CD8-positive, alpha-beta memory T cell (primary cell): ENCODE measurements at places on chromosomes 11 and 22.

- DNase-seq, result no peak
Measured at GRCh38 chr11:27040302-27041115, at the start of gene BBOX1. Gene BBOX1 (plus strand): TSS chr11:27040815. CDS start chr11:27055431, 14,616 bp downstream.

- DNase-seq, result no peak
Measured at GRCh38 chr11:71240865-71241691, 11.3 kb downstream of the SHANK2 start.

- DNase-seq, result no peak
Measured at GRCh38 chr11:45543808-45544422, 121.5 kb downstream of the CHST1 start.

- no peak for DNase-seq
Measured at GRCh38 chr22:46363611-46364321, 28.3 kb downstream of the TRMU start.

DNA sequence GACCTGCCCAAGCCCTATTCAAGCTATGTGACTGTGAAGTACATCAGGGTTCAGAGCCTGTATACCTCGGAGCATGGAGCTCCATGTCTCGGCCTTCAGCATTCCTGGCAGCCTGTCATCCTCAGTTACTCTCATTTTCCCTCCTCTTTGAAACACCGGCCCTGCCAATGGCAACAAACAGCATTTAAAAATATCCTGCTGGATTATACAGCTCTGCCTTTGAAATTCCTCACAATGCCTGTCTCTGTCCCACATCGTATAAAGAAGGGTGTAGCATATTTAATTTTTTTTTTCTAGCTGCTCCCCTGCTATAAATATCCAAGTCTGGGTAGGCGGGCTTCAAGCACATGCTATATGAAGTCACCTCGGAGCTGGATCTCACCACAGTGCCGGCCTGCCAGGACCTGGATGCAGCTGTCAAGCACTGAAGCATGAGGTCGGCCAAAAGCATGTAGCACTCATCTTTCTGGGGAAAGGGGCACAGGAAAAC lies 11.8 kb downstream of the ABTB2 start:
- DNase-seq, result no peak

- no peak for DNase-seq
Measured at GRCh38 chr11:18064450-18065054, 18.5 kb upstream of the TPH1 start.

DNA sequence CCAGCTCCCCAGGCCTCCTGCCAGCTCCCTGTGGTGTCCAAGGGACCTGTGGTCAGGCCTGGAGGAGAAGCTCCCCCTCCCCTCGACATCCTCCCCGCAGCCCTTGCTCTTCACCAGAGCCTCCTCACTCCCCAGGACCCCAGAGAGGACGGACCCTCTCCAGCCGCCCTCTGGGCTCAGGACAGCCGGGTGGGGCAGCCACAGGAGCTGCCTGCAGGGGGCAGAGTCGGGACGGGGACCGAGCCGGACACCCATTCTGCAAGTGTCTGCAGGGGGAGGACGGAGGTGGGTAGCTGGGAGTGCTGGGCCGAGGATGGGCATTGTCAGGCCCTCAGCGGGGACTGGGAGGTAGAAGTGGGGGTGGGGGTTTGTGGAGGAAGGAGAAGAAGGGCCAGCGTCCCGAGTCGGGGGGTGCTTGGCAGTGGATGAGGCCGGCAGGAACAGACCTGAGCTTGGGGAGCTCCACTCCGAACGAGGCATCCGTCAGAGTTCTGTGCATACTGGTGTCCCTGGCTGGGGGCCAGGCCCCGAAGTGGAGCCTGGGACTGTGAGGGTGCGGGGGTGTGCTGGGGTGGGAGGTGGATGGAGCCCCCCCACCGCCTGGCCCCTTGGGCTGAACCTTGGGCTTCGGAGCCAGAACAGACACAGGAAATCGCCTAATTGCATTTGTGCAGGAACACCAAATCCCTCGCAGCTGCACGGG lies 15.2 kb downstream of the PRR33 start:
- peak; percentile 48 for DNase-seq

- DNase-seq, result no peak
Measured at GRCh38 chr22:17846326-17846992, 72.2 kb upstream of the BID start.

DNA sequence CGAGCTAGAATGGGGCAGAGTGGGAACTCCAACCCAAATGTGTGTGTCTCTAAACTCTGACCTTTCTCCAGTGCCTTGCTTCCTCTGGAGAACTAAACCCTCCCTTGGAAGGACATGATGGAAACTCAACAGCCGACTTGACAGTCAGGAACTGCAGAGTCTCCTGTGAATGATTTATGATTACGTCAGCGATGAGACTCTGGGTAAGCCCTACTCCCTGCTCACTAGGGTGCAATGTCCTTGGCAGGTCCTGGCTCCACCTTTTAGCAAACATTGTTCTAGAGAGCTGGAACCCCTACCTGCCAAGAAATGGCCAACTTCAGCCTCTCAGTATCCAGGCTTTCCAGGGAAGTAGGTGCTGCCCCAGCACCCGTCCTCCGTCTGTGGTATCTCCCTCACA lies 96.1 kb upstream of the CD82 start:
- DNase-seq, result no peak

GRCh38 chr11:76071090-76071489 lies 135.2 kb downstream of the WNT11 start:
- DNase-seq, result no peak

DNA sequence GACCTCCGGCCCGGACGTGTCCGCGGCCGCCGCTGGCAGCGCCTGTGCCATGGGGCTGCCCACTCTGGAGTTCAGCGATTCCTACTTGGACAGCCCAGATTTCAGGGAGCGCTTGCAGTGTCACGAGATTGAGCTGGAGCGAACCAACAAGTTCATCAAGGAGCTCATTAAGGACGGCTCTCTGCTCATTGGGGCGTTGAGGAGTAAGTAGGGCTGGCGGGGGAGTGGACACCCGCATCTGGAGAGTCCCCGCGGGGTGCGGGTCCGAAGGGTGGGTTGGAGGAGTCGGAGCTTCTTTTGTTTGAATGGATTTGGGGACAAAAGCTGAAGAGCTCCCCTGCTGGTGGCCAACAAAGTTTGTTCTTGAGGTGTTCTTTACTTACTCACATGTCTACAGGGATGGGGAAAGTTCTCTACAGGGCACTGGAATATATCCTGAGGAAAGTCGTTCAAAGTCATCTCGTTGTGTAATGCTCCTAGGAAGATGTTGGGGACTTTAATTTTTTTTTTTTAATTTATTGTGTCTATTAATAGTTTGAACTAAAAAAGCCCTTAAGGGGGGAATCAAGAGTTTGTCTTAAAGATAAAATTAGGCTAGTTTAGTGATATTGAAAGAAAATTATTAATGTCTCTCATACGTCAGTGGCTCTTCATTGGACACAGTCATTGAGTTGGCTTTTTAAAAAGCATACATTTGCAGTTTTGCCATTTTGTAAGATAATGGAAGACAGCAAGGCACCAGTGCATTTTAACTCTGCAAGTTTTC lies 725 bp downstream of the ARHGAP42 start:
- no peak for DNase-seq

DNA sequence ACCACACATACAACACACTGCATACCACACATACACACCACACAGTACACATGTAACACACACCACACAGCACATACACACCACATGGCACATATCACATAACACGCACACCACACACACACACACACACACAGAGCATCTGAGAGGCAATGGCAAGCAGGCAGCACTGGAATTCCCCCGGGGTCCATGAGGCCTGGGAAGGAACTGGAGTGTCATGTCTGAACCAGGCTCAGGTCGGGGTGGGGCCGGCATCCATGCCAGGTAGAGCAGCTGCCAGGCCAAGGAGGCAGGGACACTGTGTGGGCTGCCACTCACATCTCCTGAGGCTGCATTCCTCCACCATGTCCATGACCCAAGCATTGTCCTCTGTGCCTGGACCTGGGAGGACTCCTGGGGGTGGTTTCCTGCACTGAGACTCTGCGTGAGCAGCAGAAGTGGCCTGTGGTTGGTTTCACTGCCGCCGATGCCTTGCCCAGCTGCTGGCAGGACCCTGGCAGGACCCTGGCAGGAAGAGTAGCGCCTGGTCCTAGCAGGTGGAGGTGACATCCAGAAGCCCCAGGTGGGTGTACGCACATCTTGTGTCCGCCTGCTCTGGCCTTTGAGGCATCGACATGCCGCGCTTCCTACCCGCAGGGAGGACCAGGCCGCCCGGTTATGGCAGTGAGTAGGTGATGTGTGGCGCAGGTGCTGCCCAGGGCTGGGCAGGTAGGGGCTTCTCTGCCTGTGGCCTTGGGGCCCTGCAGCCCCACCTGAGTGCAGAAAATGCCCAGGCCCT lies 1280.4 kb downstream of the TBC1D22A start:
- DNase-seq, result no peak

- DNase-seq, result no peak
Measured at GRCh38 chr11:45083544-45084087, 62.8 kb upstream of the PRDM11 start.

GRCh38 chr22:37462983-37463382 lies 23.2 kb downstream of the MFNG start:
- DNase-seq, result no peak

- DNase-seq, result no peak
Measured at GRCh38 chr11:86955111-86955360, 159 bp downstream of the FZD4 start.

- no peak for DNase-seq
Measured at GRCh38 chr11:126334659-126335462, 20.6 kb upstream of the ST3GAL4 start.

- peak; percentile 45 for DNase-seq
Measured at GRCh38 chr22:50563413-50564160, 868 bp upstream of the SYCE3 start.

- DNase-seq, result no peak
Measured at GRCh38 chr22:46070215-46070802, 80.0 kb upstream of the PPARA start.

GRCh38 chr11:45928535-45929215 lies 6.2 kb downstream of the LARGE2 start:
- DNase-seq, result no peak

DNA sequence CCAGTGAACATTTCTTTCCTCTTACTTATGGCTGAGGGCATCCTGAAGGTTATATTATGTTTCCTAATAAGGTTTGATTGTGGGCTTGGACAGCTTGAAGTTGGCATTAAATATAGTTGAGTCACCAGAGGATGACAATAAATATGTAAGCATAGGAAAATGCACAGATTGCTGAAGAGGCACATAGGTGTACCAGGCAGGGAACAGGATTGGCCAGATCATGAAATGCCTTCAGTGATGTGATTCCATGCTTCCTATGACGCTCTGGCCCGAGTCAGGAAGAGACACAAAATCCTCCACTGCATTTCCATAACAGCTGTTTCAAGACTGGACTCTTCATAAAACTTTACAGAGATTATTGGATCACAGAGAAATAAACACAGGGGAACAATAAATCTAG lies 41.4 kb upstream of the SYN3 start:
- DNase-seq, result no peak

DNA sequence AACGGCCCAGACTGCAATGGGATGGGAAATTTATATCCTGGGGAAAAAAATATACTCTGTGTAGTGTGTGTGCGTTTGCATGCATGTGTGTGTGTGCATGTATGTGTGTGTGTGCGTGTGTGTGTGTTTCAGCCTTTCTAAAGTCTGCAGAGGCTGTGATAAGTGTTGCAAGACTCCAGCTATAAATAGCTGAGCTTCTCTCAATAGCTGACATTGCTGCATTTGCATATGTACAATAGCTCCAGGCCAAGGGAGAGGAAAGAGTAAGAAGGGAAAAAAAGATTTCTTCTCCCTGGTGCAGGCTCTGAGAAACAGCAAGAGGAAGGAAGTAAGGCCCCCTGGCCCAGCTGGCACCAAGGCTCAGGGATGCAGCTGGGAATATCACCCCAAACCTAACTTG lies 483.0 kb downstream of the MN1 start:
- DNase-seq, result no peak

GRCh38 chr22:28128827-28129226 lies 209.8 kb upstream of the PITPNB start:
- DNase-seq, result no peak

- peak; percentile 60 for DNase-seq
Measured at GRCh38 chr11:65551572-65552387, 6.4 kb downstream of the LTBP3 start.

DNA sequence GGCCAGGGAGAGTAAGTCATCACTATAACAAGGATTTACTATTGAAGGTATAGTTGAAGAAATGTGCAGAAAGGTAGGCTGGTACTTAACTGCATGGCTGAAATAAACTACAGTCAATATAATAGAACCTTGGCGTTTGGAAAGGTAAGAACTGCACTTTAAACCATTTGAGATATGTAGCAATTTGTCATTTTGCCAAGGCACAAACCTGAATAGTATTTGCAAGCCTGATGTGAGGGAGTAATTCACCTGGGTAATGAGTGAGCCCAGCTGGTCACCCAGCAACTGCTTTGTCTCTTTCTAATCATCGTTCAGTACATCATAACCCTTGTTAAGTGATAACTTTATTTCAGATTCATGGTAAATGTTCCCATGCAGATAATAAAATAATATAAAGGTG lies 62.3 kb upstream of the SCUBE2 start:
- no peak for DNase-seq

DNA sequence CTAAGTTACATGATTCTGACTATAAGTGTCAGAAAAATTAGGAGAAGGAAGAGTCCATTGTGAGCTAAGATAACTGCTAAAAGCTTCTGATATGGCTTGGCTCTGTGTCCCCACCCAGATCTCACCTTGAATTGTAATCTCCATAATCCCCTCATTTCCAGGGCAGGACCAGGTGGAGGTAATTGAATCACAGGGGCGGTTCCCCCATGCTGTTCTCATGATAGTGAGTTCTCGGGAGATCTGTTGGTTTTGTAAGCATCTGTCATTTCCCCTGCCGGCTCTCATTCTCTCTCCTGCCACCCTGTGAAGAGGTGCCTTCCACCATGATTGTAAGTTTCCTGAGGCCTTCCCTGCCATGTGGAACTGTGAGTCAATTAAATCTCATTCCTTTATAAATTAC lies 230.2 kb downstream of the OPCML start:
- no peak for DNase-seq

DNA sequence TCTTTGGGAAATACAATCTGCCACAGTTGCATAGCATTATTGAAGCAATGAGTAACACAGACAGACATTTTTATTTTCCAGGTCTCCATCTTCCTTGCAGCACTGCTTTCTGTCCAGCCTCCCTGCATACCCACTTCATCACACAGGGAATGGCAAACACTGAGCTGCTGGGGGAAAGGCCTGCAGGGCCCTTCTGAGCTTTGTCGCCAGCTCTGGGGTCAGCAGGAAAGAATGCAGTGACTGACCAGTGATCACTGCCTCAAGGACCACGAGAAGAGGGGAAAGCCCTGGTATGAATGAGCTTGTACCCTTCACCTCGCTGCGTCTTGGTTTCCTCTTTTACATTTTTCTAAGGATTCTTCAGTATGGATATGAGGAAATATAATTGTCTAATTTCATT lies 21.3 kb upstream of the MICAL2 start:
- DNase-seq, result no peak
